ENCODE measurements at places on chromosomes 1 and 21.

DNA sequence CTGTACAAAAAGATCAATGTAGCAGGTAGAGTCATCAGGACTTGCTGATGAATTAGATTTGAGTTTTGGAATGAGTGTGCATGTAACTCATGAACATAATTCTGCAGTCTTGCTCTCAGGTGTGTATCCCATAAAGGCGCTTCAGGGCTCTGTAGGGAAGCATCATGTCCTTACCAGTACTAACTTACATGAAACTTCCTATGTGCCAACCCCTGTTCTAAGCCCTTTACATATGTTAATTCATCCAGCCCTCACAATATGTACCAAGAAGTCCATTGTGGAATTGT is 2.1 kb upstream of the FCRLB start:
- DNase-seq = no peak

GRCh38 chr1:238248356-238248755 is 357.6 kb upstream of the ZP4 start:
- DNase-seq = no peak

- DNase-seq = no peak
Observed at GRCh38 chr1:93016171-93016570, 54.9 kb upstream of the DIPK1A start.

GRCh38 chr1:196229546-196229945 is 378.7 kb downstream of the KCNT2 start:
- no peak for DNase-seq

Measured in central memory CD4-positive, alpha-beta T cell (primary cell).